ENCODE measurements at places on chromosomes 4 and X.

GRCh38 chr4:91577864-91578263, 725.9 kb upstream of the GRID2 start:
- no peak for DNase-seq

DNA sequence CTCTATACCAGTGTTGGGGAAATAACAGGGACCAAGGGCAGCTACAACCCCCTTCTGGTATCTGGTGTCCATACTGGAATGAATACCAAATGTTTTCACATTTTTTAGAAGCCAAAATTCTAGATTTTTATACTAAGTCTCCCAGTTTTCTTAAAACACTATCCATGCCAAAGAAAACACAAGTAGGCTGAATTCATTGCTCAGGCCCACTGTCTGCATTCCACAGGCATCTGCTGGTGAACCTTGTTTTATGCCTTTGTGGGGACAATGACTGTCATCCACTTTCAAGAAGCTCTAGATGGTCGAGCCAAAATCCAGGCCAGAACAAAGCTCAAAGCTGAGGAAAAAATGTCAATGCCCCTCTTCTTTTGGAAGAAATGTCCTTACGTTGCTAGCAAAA, 213.4 kb upstream of the RASGEF1B start:
- DNase-seq = no peak

GRCh38 chr4:2194496-2194895, 47.4 kb downstream of the HAUS3 start:
- no peak for DNase-seq

GRCh38 chr4:136796953-136797352, 735.3 kb downstream of the PCDH18 start:
- DNase-seq = no peak

DNA sequence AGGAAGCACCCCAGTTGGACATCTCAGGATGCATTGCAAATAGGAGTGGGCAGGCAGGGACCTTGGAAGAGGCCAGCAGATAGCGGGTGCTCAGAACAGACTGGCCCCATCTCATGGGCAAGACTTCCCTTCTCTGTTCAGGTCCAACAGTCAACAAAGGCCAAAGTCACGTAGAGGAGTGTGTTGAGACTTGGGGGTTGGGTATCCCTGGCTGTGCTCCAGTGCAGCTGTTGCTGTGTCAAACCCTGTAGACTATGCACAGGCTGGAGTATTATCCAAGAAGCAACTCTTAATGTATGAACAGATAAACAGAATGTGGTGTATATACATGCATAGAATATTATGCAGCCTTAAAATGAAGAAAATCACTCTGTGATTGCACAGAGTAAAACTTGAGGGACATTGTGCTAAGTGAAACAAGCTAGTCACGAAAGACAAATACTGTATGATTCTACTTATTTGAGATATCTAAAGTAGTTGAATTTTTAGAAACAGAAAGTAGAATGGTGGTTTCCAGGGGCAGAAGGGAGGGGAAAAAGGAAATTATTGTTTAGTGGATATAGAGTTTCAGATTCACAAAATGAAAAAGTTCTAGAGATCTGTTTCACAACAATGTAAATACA, 192.1 kb upstream of the LCORL start:
- no peak for DNase-seq

GRCh38 chr4:55186123-55186522, 60.7 kb upstream of the KDR start:
- DNase-seq = no peak

GRCh38 chrX:153820601-153821000, 9.7 kb downstream of the PDZD4 start:
- DNase-seq = no peak

GRCh38 chrX:112769034-112769433, 71.6 kb downstream of the AMOT start:
- no peak for DNase-seq

Measured in stimulated activated CD4-positive, alpha-beta T cell treated with anti-CD3 and anti-CD28 coated beads, Interleukin-12 subunit alpha, Interleukin-12 subunit beta, amount 100 ng/mL, for 4 hours (primary cell).